ENCODE measurements at places on chromosomes 6 and 20.

- DNase-seq: no peak
Measured at GRCh38 chr6:38348371-38348770, 291.4 kb downstream of the BTBD9 start.

DNA sequence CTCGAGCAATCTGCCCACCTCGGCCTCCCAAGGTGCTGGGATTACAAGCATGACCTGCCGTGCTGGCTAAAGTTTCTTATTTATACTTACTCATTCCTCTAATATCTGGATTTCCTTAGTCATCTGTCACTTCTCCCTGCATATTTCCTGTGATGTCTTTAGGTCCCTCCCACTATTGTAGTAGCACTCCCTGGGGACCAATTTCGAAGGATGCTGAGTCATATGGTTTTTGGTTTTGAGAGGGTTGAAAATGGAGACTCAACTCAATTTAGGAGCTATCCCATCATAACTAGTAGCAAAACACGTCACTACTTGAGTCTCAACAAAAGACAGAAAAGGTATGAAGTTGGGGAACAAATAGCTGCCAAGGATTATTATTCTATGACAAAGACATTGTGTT is 20.2 kb downstream of the MCUR1 start:
- DNase-seq: no peak

GRCh38 chr6:44002593-44003344 is 124.5 kb downstream of the MRPL14 start:
- peak; percentile 78 for DNase-seq

GRCh38 chr6:10505529-10505928 is 15.6 kb upstream of the GCNT2 start:
- DNase-seq: no peak

GRCh38 chr20:62611012-62611411 is 31.3 kb upstream of the SLCO4A1 start:
- DNase-seq: no peak

GRCh38 chr6:99821164-99821563 is 172.9 kb downstream of the MCHR2 start:
- DNase-seq: no peak

Data from GM13977 (cell line).